ENCODE measurements at places on chromosomes 4 and X.

- peak; percentile 25 for DNase-seq
Observed at GRCh38 chrX:49838374-49838773, 9.3 kb downstream of the PAGE4 start.

GRCh38 chr4:87317527-87317926 lies 5.2 kb downstream of the HSD17B13 start:
- no peak for DNase-seq

- DNase-seq: no peak
Observed at GRCh38 chrX:1435241-1435895, 17.3 kb downstream of the ASMTL start.

GRCh38 chr4:78870056-78870455 lies 69.2 kb downstream of the PAQR3 start:
- no peak for DNase-seq
